ENCODE measurements at places on chromosomes 2 and 18. TPM values are rescaled to one million over a fixed set of nuclear protein-coding genes. Genes with fewer than 3 reads are reported as not detected.

Gene ZNF532
- 26.6 TPM for total RNA-seq

Gene TEX44
- total RNA-seq: not detected

Gene SLC1A4
- total RNA-seq: 31.1 TPM

Gene SERPINB2
- total RNA-seq: 111 TPM

Gene MAL
- total RNA-seq: 5.7 TPM

Gene NT5DC4
- not detected for total RNA-seq

Gene VIT
- total RNA-seq: 23.7 TPM

Gene RGPD3
- total RNA-seq: 0.20 TPM

Gene UPP2
- not detected for total RNA-seq

Gene C18orf32
- total RNA-seq: 26.1 TPM

Gene TMEM37
- total RNA-seq: 5.6 TPM

Gene PASK
- total RNA-seq: 11.9 TPM

Gene SGO2
- total RNA-seq: 3.5 TPM

Gene GALNT3
- total RNA-seq: 19.7 TPM

Gene CENPA
- total RNA-seq: 0.47 TPM

Gene DSG4
- 4.5 TPM for total RNA-seq

Gene ATP6V1C2
- total RNA-seq: 157 TPM

Gene ANKRD53
- not detected for total RNA-seq

Gene TP53I3
- 17.9 TPM for total RNA-seq

Gene SERPINB13
- total RNA-seq: 18.5 TPM

Gene DSG2
- total RNA-seq: 16.8 TPM

Gene FAM168B
- 86.0 TPM for total RNA-seq

Gene SLC9A4
- not detected for total RNA-seq

Gene NEU2
- total RNA-seq: 1.3 TPM

Gene LDLRAD4
- total RNA-seq: 12.0 TPM

Gene MYO5B
- total RNA-seq: 74.8 TPM

Gene DYNC1I2
- total RNA-seq: 83.0 TPM

Gene CHAC2
- 0.76 TPM for total RNA-seq

Gene ACADL
- total RNA-seq: 4.3 TPM

Gene ARHGEF33
- total RNA-seq: 0.80 TPM

Gene OSBPL6
- 31.4 TPM for total RNA-seq

Gene TLX2
- total RNA-seq: not detected

Gene MLPH
- total RNA-seq: 18.5 TPM

All from lower leg skin (tissue), 4 donors.